ENCODE measurements at places on chromosomes 13 and 19. TPM values are rescaled to one million over a fixed set of nuclear protein-coding genes. Genes with fewer than 3 reads are reported as not detected.
A peak's percentile ranks its signal among the peaks of the same experiment; 100 is the strongest.

GRCh38 chr13:37209621-37210580, 104.4 kb upstream of the CSNK1A1L start:
- DNase-seq = peak; percentile 22

DNA sequence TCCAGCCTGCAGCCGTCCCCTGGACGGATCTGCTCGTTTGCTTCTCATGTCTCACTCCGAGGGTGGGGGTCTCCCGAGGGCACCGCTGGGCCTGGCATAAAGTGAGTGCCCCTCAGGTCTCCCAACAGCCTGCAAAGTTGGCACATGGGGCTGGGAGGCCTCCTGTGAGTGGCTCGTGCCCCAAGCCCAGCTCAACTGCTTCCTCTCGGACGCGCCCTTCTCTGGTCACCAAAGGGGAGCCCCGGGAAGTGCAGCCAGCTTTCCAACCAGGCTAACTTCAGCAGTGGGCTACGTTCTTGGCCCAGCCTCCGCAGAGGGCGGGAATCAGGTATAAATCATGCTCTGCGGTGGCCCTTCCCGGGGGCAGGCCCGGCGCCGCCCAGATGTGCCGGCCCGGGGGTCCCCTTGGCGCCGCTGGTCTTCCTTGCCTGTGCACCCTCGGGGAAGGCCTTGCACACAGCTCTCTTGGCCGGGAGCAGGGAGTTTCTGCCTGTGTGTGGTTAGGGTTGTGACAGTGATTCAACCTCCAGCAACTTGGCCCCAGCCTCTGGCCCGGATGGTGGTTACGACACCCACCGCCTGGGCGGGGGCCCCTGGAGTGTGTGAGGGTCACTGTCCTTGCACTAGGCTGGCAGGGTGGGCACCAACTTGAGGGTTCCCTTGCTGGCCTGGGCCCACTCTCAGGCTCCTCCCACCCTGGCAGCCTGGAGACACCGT, 20.7 kb downstream of the CEBPG start:
- no peak for DNase-seq

FXYD3 gene
- 45.6 TPM for total RNA-seq

GRCh38 chr13:60094385-60095088, 69.2 kb downstream of the DIAPH3 start:
- DNase-seq = no peak

DNA sequence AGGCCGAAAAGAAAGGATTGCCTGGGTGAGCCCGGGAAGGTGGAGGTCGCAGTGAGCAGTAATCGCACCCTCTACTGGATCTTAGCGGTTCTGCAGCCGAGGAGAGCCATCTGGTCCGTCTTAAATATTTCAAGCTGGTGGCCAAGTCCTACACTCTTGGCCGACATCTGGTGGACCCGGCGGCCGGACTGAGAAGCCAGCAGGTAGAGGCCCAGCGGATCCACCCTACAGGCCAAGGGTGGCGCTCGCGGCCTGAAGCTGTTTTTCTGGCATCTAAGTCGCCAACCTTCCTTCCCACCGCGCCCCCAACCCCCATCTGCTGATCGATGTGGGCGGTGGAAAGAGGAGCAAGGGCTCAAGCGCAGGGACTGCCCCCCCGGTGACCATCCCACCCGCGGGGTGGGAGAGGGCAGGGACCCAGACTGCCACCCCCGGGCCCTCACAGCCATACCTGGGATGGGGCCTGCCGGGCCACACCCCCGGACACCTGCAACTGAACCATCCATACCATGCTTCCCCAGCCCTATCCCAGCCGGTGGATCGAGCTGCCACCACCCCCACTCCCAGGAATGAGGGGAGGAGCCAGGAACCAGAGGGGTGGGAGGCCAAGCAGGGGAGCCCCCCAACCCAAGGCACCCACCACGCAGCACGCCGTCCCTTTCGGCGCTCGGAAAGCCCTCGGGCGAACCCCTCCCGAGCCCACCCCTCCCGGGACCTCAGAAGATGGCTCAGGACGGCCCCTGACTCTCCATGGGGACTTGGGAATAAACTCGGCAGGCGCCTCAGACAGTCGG, 46.3 kb upstream of the ZNF730 start:
- DNase-seq = peak; percentile 75

DNA sequence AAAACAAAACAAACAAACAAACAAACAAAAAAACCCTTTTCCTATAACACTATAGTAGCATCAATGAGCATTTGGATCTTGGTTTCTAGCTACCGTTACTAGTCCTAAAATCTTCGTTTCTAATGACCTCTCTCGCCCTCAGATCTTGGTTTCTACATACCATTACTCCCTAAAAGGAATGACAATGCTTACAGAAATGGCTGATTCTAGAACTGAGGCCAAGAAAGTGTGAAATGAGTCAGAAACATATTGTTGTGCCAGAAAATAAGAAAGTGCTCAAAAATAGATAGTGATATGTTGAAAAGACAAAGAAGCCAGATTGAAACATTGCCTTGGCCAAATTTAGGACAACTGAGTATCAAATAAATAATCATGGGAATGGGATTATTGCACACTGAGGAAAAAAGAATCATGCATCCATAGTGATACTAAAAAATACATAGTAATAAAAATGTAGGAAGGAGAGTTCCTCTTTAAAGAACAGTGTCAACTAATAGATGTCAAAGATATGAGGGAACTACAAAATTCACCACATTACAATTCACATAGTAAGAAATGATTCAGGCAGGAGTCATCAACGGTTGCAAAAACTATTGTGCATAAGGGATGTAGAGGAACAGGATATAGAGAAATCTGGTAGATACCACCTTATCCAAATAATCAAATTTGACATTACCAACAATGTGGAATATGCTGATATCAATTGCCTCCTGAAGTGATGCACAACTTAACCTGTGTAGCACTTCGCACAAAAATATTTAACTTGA, 386.6 kb downstream of the DIAPH3 start:
- no peak for DNase-seq

TMEM59L gene
- 12.0 TPM for total RNA-seq

DNA sequence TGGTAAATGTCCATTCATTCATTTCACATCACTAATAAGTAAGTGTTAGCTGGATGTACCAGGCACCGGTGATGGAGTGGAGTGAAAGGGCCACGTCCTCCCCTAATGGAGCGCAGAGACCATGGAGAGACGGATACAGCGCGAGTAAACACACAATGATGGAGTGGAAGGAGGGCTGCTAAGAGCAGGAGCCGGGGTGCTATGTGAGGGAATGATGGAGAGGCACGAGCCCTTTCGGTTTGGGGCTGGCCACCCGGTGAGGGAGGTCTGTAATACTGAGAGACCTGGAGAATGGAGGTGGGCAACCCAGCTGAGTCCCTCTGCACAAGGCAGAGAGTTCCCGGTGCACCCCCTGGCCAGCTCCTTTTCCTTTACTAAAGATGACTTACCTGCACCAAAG, 53.7 kb downstream of the PEPD start:
- DNase-seq = no peak

All from tongue (tissue), 3 donors.